ENCODE measurements at places on chromosomes 6 and 20.

DNA sequence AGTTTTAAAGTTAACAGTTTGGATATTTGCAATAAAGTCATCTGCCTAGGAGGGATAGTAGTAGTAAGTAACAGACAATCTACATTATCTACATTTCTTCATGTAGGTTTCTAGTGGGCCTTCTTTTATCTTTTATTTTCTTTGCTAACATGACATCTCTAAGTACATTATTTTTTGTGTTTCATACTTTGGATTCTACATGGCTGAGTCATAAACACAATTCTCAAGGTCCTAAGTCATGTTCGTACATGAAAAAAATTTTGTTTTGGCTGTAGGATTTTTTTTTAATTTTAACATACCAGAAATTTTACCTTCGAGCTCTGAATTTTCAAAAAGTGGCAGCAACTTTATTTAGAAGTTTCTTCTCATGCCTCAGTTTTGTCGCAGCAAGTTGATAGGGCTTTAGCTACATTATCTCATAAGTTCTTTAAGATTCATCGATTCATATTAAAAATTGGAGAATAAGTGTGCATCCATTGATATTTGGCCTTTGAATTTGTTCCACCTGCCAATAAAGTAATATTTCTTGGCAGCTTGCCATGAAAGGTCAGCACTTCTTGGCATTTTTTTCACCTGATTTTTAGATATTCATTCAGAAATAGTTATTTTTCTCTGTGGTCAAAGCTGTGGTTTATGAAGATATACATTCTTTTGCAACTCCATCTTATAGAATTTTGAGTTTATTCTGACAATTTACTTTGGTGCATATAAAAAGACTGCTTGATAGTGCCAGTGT, 146.2 kb downstream of the GRIK2 start:
- DNase-seq: no peak

DNA sequence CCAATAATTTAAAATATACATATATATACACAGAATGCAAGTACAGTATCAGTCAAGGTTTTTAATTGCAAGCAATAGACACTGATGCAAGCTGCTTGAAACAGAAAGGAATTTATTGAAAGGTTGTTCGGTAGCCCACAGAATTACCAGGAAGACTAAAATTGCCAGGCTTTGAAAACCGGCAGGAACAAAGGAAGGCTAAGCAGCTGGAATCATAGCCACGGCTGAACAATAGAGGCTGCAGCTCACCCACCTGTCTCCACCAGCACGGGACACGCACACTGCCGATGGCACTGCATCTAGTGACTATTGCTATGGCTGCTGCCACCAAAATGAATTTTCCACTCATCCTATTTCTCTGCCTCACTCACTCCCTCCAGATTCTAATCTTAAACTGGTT, 22.0 kb upstream of the L3MBTL3 start:
- no peak for DNase-seq

GRCh38 chr6:6483733-6484132, 104.8 kb upstream of the LY86 start:
- no peak for DNase-seq

DNA sequence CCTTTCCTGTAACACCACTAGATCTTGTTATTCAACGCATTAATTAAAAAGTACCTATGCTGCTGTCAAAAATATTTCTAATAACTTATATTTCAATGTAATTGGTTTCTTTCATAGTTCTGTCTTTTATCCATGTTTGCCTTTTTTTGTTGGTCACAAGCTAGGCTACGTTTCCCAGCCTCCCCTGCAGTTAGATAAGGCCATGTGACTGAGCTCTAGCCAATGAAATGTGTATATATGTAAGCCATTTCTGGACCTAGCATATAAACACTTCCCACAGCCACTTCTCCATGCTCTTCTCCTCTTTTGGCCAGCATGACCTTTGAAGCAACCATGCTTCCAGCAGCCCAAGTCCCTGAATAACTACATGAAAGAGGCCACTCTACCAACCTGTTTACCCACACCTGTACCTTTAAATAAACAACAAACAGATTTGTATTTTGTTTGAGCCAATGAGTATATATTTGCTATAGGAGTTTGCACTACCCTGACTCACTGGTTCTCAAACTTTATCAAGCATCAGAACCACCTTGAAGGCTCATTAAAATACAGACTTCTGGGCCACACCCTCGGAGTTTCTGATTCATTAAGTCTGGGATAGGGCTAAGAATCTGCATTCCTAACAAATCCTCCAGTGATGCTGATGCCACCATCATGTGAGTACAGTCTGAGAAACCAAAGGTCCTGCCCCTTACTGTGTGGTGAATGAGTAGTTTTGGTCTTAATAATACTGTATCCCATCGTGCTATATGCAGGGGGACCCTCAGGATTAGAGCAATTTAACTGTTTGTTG, 45.6 kb upstream of the BEND6 start:
- no peak for DNase-seq

GRCh38 chr20:21808863-21809664, 103.6 kb downstream of the PAX1 start:
- DNase-seq: no peak

GRCh38 chr6:91505199-91505598, 918.3 kb upstream of the MAP3K7 start:
- DNase-seq: no peak

DNA sequence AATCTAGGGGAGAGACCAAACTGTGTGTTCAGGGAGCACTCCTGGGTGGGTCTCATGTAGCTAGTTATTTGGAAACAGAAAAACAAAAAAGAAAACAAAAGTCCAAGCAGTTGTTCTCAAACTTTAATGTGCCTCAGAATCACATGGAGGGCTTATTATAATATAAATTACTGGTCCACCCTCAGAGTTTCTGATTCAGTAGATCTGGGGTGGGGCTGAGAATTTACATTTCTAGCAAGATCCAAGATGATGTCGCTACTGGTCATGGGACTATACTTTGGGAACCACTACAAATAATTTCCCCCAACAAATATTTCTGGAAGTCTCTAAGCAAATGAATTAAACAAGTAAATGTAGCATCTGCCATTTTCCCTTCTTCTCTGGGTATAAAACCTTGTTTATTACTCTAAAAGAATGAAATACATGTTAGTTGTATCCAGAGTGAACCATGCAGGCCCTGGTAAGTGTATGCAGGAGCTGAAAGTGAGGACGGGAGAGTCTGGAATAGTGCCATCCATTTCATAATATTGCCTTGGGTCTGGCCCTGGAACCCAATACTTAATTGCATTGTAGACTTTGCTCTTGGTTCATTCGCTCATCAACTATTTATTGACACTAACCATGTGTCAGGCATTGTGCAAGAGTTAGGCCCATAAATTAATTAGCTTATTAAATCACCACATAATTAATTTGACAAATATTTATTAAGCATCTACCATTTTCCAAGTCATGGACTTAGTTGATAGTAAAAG, 490.8 kb downstream of the EPM2A start:
- DNase-seq: no peak

Measured in stimulated activated CD8-positive, alpha-beta memory T cell treated with anti-CD3 and anti-CD28 coated beads, Interleukin-7, amount 100 ng/mL, for 1 hour (primary cell).